Non-pigmented ciliary epithelial cell (primary cell): ENCODE measurements at places on chromosomes 16 and 17.
A peak's percentile ranks its signal among the peaks of the same experiment; 100 is the strongest.

GRCh38 chr17:6507535-6507934 lies 48.8 kb downstream of the PITPNM3 start:
- peak; percentile 30 for DNase-seq

DNA sequence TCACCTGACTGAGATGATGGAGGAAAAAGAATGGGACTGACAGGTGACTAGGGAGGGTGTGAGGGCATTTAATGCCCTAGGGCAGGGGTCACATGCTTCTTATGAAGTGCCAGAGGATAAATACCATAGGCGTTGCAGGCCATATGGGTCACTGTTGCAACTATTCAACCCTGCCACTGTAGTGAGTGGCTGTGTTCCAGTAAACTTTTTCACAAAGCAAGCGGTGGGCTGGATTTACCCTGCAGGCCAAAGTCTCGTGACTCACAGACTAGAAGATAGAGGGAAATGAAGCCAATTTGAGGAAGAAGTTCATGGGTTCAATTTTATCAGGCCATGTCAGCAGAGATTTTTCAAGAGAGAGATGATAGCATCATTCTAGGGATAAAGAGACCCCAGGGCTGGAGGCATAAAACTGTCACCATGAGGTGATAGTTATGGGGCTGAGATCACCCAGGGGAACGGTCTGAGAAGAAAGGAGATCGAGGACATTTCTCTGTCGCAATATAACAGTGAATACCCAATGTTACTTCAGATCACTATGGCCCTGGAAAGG lies 8.6 kb downstream of the ARHGAP17 start:
- DNase-seq = no peak

GRCh38 chr17:75241996-75242460 lies 19.4 kb downstream of the GGA3 start:
- DNase-seq = no peak

- DNase-seq = no peak
Observed at GRCh38 chr16:22423716-22424115, 49.3 kb upstream of the CDR2 start.

DNA sequence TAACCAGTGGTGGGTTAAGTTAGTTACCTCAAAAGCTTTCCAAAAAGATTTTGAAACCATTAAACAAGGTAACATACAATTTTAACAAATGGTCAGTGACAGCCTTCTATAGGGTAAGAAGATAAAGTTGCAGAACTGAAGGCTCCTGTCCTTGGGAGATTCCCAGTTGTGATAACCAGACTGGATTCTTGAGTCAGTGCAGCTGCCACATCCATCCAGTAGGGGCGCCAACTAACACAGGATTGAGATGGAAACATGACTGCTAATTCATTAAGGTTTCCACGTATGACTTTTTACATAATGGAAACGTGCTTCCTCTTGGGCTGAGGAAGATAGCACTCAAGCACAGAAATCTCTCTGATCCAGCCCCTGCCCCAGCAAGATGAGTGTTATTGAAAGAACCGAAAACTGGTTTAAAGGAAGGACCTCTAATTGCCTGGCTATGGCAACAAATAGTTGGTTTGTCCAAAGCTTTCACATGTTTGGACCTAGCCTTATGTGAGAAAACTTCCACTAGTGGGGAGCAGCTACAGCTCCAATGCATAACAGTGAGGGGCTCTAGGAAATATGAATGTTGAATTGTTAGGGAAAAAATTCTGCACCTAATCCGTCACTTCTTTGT lies 269.8 kb upstream of the MYOCD start:
- DNase-seq = no peak
